ENCODE measurements at places on chromosomes 16 and 17.

DNA sequence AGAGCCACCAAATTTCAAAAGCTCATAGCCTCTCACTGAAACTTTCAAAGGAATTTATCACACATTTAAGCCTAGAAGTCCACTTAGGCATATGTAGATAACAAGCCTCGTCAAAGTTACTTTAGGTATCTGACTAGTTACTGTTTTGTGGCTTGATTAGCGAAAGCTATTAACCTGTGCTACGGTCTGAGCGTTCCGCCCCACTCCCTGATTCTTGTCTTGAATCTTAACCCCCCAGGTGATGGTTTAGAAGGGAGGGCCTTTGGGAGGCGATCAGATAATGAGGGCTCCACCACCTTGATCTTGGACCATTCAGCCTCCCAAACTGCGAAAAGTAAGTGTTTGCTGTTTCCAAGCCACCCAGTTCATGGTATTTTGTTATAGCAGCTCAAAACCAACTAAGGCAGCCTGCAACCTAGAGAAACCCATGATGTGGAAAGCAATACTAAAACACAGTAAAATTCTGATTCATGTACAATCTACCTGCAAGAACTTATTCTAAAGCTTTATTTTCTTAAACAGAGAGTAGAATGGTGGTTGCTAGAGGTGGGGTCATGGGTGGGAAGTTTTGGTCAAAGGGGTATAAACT lies 7.1 kb downstream of the HSDL1 start:
- DNase-seq: no peak

DNA sequence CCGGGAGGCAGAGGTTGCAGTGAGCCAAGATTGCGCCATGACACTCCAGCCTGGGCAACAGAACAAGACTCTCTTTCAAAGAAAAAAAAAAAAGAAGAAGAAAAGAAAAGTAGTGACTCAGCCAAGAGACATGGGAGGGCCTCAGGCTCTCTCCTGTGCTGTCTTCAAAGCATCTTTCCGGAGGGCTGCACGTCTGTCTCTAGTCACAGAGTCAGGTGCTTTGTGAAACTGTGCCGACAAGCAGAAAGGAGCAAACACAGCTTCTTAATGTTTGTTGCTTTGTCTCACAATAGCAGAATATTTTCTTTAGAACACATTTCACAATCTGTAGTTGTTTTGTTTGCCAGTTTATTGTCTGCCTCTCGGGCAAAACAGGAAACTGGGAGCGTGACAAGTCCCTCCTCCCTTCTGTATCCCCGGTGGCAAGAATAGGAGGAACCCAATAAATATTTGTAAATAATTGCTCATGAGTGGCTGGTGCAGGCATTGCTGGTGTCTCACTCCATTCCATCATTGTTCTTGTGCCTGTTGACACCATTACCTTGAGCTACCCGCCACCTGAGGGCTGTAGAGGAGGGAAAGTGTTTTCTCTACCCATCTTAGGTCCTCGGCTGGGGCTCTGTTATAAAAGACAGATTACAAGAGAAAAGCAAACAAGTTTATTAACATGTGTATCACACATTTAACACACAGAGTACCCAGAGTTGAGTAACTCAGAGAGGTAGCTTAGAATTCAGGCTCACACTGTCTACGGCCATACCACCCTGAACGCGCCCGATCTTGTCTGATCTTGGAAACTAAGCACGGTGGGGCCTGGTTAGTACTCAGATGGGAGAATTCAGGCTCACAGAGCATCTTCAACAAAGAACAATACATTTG lies 5.5 kb downstream of the GAST start:
- peak; percentile 39 for DNase-seq

DNA sequence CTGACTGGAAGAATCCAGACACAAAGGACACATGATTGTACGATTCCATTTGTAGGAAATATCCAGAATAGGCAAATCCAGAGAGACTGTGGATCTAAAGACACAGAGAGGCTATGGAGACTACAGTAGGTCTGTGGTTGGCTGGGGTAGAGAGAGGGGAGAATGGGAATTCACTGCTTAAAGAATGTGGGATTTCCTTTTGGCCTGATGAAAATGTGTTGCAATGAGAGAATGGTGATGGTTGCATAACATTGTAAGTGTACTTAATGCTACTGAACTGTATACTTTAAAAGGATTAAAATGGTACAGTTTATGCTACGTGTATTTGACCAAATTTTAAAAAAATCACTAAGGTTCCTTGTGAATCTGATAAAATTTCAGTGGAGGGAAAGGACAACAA lies 62.1 kb downstream of the GPRC5B start:
- DNase-seq: no peak

DNA sequence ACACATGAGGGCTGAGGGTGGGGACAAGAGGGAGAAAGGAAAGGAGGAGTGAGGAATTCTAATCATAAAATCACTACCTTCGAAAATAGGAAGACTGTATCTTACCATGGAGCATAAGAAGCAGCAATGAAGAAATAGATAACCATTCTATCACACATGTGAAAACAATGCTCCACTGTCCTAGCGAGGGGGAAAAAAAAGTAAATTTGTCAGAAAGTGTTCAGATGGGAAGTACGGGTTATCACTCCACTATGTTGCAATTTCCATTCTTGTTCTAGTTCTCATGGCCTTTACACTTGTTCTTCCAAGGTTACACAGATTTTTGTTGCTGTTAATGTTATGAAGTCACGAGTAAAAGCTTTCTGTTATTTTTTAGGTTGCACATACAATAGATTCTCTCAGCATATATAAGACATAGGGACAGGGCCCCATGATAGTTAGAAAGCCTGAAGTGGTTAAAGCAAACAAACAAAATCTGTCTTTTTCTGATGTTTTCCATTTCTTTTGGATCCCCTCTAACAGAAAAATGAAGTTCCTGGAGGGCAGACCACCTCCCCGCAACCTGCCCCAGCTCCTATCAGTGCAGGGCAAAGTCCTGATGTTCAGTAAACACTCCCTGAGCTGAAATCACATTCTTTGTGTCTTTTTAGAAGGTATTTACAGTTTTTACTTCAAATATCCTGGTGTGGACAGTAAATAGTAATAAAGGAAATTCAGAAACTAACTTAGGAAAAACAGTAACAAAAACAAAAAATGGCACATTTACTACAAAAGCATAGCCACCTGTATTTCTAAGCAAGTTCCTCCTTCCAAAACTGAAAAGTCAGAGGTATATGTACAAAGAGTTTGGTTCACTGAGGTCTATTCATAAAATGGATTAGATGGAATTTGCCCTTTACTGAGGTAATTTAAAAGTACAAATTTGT lies 13.7 kb downstream of the MMD start:
- no peak for DNase-seq

- no peak for DNase-seq
Observed at GRCh38 chr16:22394121-22394520, 19.7 kb upstream of the CDR2 start.

- DNase-seq: peak; percentile 18
Observed at GRCh38 chr16:26963109-26963508, 103.6 kb upstream of the C16orf82 start.

DNA sequence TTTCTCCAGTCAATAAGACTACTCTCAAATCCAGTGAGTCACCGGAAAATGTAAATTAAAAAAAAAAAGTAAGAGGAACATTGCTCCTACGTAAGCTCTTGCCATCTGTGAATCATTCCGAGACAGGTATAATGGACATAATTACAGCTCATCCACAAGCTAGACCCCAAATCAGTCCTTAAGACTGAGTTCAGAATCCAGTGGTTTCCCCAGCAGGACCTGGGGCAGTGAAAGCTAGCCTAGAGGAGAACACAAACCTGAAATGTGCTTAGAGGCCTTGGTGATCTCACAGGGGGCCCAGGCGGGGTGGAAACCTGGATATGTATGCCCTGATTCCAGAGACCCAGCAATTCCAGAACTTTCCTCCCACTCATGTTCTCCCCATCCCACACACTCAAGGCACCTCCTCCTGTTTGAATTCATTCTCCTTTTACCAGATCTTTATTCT lies 132.0 kb downstream of the COPRS start:
- DNase-seq: no peak

- DNase-seq: peak; percentile 34
Observed at GRCh38 chr17:50051082-50051576, 4.8 kb upstream of the ITGA3 start.

GRCh38 chr17:2051061-2051932 lies 3.6 kb upstream of the HIC1 start:
- DNase-seq: no peak

DNA sequence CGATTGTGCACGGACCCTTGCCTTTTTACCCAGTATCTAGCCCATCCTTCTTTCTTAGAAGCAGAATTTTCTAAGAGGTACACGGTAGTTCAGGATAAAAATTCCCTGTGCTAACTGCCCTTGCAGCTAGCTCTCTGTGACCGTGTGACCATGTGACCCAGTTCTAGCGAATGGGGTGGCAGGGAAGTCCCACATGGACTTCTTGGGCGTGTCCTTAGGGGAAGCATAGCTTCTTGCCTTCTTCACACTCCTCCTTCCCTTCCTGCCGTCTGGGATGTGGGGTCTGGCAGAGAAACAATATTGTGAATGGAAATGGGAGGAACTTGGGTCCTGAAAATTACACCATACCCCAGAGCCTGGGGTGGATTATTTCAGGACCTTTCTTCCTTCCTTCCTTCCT lies 670.7 kb downstream of the MAF start:
- no peak for DNase-seq

DNA sequence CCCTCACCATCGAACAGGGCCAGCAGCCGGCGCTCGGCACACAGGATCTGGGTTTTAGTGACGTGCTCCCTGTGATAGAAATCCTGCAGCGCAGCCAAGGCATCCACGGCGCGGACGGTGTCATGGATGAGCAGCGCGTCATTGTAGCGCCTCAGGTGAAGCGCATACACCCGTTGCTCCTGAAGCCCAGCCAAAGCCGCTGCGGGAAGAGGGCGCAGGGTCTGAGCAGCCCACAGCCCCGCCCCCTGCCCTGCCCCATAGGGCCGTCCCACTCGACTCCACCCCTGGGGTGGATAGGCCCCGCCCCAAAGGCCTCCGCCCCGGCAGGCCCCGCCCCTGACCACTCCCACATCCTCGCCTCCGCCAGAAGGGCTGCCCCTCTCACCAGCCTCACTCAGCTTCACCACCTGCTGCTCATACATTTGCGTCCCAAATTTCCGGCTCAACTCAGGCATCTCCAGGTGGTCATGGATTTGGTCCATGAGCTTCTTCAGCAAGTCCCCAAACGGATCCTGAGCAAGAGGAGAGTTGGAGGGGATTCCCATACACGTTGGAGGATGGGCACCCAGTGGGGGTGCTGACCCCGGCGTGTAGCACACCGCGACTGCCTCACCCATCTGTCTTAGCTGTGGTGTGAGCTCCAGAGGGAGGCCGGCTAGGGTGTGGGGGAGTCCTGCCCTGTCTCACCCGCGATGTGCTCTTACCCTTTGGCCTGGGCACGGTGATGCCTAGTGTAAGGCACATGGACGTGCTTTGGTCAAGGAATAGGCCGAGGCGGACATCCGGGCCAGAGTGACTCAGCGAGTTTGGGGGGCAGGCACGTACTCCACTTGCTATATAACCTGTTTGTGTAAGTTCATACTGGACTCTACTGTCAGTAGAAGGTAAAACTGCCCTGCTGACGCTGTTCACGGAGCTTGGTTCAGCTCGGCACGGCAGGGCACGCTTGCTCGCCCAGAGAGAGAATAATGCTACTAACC lies 4.6 kb downstream of the DHX58 start:
- DNase-seq: peak; percentile 94

DNA sequence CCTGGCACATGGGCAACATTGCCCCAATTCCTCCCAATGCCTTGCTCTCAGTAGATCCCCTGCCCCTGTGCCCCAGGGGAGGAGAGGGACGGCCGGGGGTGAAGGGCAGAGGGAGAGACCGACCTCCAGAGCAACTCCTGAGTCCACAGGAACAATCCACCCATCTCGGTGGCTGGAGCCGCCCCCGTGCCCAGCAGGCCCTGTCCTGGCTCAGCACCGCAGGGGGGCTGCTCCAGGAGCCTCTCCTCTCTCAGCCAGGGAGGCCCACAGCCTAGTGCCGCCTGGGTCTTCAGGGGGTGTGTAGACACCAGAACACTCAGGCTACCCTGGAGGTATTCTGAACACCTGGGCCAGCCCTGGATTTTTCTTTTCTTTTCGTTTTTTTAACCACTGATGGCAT lies 233.7 kb upstream of the SDK2 start:
- DNase-seq: no peak
